Activated gamma-delta T cell (primary cell): ENCODE measurements at places on chromosomes 2 and 18.
A peak's percentile ranks its signal among the peaks of the same experiment; 100 is the strongest.

- DNase-seq = no peak
Observed at GRCh38 chr2:217459680-217460405, 543.0 kb downstream of the TNS1 start.

DNA sequence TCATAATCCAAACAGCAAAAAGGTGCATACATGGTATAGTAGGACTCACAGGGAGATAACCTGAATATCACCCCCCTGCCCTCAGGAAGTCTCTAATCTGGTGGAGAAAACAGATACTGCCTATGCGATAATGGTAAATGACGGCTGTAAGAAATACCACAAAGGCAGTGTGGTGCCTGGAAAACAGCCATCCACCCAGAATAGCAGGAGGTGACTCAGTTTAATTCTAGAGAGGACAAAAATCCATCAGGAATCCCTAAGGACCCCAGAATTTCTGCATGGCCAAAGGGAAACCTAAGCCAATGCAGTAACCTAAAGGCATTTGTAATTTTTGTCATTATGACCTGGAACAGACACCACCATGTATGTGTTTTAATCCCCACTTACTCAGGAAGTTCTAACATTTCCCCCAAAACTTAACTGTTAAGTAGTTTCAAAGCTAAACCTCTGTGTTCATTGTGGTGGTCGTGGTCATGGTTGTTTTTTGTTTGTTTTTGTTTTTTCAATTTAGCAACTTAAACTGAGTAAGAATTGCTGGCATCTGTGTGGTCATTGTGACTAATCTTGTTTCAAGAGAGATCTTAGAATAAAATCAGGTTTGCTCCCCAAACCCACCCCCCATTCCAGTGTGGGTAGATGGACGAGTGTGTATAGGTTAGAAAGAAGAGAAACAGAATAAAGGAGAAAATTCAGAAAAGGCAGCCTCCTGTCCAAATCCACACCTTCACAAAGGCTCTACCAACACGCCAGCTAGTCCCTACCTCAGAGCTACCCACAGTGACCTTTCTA is 121.5 kb upstream of the CDCA7 start:
- DNase-seq = no peak

GRCh38 chr2:207362716-207363115 is 167.0 kb upstream of the CREB1 start:
- DNase-seq = no peak

DNA sequence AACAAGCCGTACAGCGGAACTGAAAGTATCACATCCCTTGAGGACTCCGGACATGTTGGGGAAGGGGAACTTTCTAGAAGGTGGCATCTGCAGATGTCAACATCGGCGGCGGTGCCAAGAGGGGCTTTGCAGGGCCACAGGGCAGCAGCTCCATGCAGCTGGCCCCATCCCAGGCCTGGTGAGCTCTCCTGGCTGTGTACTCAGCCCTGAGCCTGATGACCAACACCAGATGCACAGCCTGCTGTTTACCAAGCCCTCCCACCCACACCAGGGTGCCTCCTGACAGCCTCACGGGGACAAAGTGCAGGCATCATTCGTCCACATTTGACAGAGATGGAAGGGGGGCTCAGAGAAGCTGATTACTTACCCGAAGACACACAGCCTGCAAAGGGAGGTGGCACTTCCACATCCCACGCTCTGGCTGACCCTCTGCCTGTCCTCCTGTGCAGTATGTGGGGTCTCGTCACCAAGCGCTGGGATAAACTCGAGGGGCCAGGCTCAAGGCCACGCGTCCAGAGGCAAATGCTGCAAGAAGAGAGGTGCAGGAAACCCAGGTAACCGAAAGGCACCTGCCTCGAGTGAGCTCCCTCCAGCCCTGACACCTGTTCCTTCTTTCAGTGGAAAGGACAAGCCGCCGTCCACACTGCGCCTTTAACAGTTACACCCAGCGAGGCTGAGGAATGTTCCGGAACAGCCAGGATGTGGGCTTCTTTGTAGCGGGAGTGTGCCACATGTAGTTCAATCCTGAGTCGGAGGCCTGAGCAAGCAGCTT is 69.0 kb upstream of the ASAP2 start:
- no peak for DNase-seq

DNA sequence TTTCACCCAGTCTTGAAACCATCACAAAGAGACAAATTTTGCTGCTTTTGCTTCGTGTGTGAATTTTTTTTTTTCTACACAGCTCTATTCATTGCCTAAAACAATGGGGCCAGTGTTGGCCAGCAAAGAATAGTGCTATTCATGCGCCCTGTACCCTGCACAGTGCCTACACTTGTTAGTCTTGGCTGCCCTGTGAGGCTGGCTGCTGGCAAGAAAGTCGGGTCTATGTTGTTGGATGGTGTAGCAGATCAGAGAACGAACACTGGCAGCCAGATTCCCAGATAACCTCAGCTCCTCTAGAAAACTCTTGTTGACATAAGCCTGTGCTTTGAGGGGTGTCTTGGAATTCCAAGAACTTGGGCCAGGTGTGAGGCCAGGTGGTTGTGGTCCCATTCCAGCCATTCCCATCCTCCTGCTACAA is 455.7 kb upstream of the TCF4 start:
- DNase-seq = no peak

- DNase-seq = no peak
Observed at GRCh38 chr2:186911551-186912085, 62.6 kb upstream of the ZSWIM2 start.

- DNase-seq = no peak
Observed at GRCh38 chr18:5673616-5674015, 129.8 kb upstream of the EPB41L3 start.

- DNase-seq = no peak
Observed at GRCh38 chr2:37652199-37652640, 19.2 kb downstream of the CDC42EP3 start.

GRCh38 chr2:134154246-134154645 is 99.6 kb upstream of the MGAT5 start:
- no peak for DNase-seq

DNA sequence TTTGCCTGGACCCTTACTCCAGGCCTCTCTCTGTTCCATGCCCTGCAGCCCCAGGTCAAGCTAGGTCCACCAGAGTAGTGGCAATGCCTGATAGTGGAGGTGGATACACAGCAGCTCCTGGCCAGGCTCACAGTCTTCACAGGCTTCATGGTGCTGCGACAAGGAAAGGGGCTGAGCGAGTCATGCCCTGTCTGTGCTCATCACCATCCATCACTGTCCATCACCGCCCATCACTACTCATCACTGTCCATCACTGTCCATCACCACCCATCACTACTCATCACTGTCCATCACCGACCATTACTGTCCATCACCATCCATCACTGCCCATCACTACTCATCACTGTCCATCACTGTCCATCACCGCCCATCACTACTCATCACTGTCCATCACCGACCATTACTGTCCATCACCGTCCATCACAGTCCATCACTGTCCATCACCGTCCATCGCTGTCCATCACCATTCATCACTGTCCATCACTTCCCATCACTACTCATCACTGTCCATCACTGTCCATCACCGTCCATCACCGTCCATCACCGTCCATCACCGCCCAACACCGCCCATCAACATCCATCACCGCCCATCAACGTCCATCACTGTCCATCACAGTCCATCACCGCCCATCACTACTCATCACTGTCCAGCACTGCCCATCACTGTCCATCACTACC is 57.1 kb upstream of the OTOS start:
- no peak for DNase-seq

GRCh38 chr2:47905386-47906156 is 727 bp downstream of the FBXO11 start:
- peak; percentile 52 for DNase-seq

GRCh38 chr2:3492951-3493614 is 26.2 kb downstream of the ADI1 start:
- no peak for DNase-seq

DNA sequence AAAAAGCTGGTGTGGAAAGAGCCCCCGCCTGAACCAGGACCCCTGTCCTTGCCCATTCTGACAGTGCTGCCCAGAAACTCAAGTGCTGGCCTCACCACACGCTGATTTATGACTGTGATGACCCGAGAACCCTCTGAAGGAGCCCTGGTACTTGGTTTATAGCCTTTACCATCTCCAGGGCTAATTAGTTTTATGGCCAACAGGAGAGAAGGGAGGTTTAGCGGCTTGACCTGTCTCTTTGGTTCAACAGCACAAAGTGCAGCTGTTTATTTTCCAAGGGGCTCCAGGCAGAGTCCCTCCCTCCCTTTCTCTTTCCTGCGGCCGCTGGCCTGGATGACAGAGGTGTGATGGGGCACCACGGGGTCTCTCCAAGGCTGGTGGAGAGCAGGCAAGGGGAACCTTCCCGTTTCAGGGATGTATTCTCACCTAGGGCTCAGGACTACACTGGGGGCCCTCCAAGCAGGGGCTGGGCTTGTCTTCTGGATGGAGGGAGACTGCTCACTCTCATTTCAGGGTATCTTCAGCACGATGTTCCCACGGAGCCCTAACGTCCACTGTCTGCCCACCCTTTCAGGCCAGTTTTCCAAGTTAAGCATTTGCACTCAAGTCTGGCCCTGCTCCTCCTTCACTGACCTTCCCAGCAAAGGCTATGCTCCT is 174.2 kb upstream of the GLI2 start:
- no peak for DNase-seq

DNA sequence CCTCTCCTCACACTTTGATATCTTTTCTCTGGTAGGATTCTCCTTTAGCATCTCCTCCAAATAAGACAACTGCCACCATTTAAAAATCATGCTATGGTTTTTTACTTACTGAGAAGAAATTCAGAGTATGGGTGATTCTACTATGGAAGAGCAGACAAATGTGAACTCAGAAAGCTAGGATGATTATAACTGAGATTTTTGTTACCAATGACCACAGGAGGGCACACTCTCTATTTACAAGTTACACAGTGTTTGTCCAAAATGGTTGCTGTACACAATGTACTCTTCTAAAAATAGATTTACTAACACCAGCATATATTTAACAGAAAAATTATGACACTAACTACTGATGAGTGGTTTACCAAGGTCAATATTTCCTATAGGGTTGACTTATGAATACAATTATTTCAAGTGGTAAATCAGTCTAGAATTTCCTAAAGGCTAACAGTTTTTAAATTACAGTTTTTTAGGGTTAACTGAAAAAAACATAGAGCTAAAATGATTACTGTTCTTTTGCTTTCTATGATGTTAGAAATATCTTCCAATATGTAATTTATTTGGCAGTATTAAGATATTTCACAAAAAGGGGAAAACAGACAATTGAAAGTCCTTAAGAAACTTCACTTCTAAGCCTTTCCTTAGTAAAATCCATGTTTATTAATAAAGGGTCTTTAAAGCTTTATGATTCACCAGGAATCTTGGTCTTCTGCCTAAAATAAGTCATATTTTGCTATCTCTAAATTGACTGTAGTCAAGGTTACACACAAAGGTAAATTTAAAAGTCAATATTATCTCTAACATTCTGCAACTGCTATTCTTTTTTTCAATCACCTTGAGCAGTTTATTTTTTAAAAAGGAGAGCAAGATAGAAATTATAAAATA is 57.2 kb downstream of the MAP4K3 start:
- no peak for DNase-seq

GRCh38 chr2:86622519-86623042 is 1.1 kb downstream of the RNF103 start:
- no peak for DNase-seq
